Fibroblast of the aortic adventitia (primary cell): ENCODE measurements at places on chromosomes 5 and 9. TPM values are rescaled to one million over a fixed set of nuclear protein-coding genes. Genes with fewer than 3 reads are reported as not detected.

Gene ZNF474
- total RNA-seq: 0.09 TPM in 1 of 2 replicates, not detected in the other

Gene FOXD4L6
- not detected in 2 replicates for total RNA-seq

- DNase-seq: peak; percentile 87
Observed at GRCh38 chr5:15009420-15009819, 137.8 kb upstream of the ANKH start.

Gene N4BP3
- 0.18 and 0.65 TPM in 2 replicates for total RNA-seq

- DNase-seq: no peak
Observed at GRCh38 chr9:76399856-76400255, 5.6 kb upstream of the RFK start.

Gene UNC5A
- total RNA-seq: not detected in 2 replicates

DNA sequence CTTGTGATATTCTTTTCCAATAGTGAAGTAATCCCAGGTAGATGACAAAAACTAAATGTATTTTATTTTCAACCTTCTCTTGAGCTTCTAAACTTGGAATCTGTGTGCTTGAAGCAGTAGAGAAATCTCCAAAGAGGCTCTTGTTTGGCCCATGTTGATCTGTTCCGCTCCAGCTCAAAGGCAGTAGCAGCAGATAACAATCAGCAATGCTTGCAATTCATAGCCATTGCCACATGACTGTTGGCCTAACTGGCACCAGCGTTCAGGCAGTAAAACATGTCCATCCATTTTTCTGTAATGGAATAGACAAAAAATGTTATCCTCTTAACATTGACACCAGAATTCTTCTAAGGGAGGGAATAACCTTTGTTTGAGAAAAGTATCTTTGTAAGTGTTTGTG lies 270.7 kb upstream of the MSX2 start:
- no peak for DNase-seq

DNA sequence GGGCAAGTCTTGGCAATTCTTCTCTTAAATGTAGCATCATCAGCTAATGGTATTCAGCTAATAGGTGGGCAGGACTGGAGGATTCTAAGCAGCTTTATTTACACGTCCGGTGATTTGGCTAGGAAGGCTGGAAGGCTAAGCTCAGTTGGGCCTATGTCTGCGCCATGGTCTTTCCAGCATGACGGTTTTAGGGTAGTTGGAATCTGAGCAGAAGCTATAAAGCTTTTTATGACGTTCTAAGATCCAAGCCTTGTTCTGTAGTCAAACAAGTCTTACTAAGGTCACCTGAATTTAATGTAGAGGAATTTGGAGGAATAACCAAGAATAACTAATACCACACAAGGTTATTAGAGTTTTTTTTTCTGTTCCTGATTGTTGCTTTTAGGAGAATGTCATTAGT lies 66.2 kb downstream of the CDC42SE2 start:
- no peak for DNase-seq

GRCh38 chr5:144328980-144329379 lies 158.3 kb downstream of the KCTD16 start:
- DNase-seq: no peak

Gene ARHGEF39
- 3.9 TPM in 1 of 2 replicates, not detected in the other for total RNA-seq

DNA sequence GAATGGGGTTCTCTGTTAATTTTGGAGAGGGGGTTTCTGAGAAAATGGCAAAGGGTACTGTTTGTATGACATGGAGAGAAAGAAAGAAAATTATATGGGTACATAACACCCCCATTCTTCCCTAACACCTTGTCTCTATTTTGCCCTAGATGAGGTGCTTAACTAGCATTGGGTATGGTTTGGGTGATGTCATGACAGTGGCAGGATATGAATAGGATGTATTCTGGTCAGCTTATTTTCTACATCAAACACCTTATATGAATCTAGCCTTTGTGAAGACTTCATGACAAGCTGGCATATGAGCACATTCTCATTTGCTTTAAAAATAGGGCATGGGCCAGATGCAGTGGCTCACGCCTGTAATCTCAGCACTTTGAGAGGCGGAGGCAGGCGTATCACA lies 58.6 kb downstream of the LNPEP start:
- DNase-seq: no peak

Gene TAF1L
- not detected in 2 replicates for total RNA-seq

Gene QSOX2
- 7.1 and 9.2 TPM in 2 replicates for total RNA-seq

Gene CTXN3
- not detected in 2 replicates for total RNA-seq

DNA sequence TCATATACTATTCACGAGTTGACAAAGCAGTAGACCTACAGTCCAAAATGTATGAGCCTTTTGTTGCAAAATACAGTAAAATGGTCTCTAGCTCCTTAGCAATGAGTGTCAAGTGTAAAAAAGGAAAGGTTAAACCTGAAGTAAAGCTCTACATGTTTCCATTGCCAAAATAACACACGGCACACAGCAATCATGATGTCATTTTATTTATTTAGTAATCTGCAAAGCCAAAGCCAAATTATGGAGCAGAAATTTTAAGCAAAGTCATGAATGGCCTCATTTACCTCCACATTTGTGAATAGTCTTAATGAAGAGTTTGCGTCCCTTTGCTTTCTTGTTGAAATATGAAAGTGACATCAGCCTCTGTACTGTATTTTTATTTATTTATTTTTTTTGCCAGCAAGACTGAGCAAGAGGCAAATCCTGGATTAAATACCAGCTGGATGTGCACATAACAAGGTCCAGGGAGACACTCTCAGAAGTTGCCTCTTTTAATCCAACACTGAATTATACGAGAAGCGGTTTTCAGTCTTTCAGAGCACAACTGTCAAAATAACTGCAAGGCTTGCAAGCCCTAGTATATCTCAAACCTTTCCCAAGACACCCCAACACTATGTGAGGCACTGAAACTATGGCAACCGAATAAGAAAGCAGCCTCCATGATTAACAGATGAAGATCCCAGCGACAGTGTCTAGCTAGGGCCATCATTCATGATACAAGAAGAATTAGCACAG lies 9.7 kb downstream of the SEMA6A start:
- no peak for DNase-seq

Gene ANKDD1B
- total RNA-seq: 0.45 and 3.8 TPM in 2 replicates

Gene HSPB3
- total RNA-seq: 0.63 TPM in 1 of 2 replicates, not detected in the other

Gene SPATA31D4
- not detected in 2 replicates for total RNA-seq

Gene TAS2R1
- total RNA-seq: not detected in 2 replicates

Gene FOXD4L5
- total RNA-seq: under 0.01 TPM in 1 of 2 replicates, not detected in the other

- no peak for DNase-seq
Observed at GRCh38 chr5:102625928-102626327, 127.1 kb upstream of the SLCO6A1 start.

- no peak for DNase-seq
Observed at GRCh38 chr5:15864536-15865215, 314.9 kb downstream of the MARCHF11 start.

Gene WDR38
- total RNA-seq: not detected in 2 replicates

DNA sequence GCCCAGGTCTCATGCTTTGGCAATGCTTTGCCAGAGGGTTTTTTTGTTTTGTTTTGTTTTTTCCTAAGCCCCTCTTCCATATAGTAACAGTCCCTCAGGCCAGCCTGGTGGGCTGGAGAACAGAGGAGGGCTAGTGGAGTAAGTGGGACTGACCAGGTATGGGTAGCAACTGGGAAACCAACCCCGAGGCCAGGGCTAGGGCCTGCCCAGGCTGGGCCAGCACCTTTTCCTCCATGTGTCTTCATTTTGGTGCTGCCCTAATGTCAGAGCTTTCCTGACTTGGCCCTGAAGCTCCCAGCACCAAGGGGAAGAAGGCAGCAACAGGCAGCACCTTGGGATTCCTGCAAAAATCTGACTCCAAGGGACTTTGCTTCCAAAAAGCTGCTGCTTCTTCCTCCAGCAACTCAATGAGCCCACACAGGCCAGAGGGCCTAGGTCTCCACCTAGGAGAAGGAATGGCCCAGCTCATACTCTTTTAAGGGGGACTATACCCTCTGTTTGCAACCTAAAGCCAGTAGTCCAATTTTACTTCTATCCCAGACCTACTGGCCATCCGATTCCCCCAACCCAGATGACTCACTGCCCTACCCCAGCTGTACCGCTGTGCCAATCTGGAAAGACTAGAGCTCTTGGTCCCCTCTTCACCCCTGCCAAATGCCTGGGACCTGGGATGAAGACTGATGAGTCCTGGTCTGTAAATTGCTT lies 105.1 kb downstream of the PSD2 start:
- DNase-seq: no peak

Gene CEL
- total RNA-seq: 0.27 TPM in 1 of 2 replicates, not detected in the other

Gene PCDHGC4
- total RNA-seq: 2.5 and 5.2 TPM in 2 replicates

GRCh38 chr5:170571875-170572852 lies 68.3 kb downstream of the KCNIP1 start:
- DNase-seq: no peak

GRCh38 chr5:119694284-119694683 lies 64.9 kb downstream of the FAM170A start:
- DNase-seq: no peak

GRCh38 chr5:76408104-76408654 lies 5.1 kb downstream of the IQGAP2 start:
- no peak for DNase-seq
